Fibroblast of lung (primary cell): ENCODE measurements at places on chromosomes 7 and 10.

DNA sequence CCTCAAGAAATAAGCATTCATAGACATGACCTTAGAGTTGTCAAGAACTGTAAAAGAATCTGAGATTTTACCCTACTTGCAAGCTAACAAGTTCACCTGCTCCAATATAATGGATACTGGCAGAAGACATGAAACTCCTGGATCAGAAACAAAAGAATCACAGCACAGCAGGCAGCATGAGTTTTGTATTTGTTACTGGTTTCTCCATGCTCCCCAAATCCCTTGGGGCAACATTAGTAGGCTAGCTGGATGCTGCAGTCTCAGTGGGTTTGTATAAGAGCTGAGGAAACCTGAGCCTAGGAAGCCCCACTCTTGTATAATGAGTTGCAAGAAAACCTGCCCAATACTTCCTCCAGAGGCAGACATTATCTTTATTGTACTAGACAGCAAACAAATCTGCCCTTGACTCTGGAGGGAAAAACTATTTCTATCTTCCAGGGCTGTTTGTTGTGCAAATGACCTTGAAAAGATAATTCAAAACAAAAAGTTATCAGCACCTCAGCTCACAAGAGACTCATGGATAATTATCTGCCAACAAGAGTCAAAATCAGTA, 64.8 kb downstream of the ABLIM1 start:
- no peak for DNase-seq

- no peak for DNase-seq
Observed at GRCh38 chr10:82294874-82295378, 419.9 kb downstream of the NRG3 start.

- no peak for DNase-seq
Observed at GRCh38 chr7:75835688-75836285, 22.2 kb upstream of the CCL24 start.

- DNase-seq, result peak; percentile 69
Observed at GRCh38 chr10:20936396-20936795, 39.3 kb upstream of the NEBL start.

DNA sequence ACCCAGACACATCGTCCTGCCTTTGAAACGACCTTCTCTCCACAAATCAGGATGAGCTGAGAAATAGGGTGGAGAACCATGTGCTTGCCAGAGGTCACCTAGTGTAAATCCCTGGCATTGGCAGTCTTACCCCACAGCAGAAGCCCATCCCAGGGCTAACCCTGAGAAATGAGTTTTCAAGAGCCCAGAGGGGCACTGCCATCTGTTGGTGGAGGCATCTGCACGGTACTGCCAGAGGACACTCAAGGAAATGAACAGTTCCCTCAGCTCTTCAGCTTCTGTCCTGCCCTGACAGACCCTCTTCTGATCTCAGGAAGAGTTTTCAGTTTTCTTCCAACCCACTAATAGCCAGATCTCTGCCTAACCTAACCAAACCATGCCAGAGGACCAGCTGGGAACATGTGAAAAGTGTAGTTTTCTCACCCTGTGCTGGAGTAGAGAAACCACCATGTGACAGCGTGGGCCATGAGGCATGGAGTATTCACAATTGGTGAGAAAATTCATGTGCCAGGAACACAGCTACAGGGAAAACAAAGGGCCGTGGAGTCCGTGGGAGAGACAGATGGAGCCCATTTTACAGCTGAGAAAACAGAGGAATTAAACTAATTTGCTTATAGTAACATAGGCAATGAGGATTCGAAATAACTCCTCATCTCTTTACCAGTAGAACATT, 37.7 kb upstream of the ITPRID1 start:
- no peak for DNase-seq

GRCh38 chr7:91503934-91504555, 239.8 kb downstream of the FZD1 start:
- peak; percentile 9 for DNase-seq

GRCh38 chr10:119494236-119495020, 48.1 kb downstream of the RGS10 start:
- DNase-seq, result peak; percentile 27

DNA sequence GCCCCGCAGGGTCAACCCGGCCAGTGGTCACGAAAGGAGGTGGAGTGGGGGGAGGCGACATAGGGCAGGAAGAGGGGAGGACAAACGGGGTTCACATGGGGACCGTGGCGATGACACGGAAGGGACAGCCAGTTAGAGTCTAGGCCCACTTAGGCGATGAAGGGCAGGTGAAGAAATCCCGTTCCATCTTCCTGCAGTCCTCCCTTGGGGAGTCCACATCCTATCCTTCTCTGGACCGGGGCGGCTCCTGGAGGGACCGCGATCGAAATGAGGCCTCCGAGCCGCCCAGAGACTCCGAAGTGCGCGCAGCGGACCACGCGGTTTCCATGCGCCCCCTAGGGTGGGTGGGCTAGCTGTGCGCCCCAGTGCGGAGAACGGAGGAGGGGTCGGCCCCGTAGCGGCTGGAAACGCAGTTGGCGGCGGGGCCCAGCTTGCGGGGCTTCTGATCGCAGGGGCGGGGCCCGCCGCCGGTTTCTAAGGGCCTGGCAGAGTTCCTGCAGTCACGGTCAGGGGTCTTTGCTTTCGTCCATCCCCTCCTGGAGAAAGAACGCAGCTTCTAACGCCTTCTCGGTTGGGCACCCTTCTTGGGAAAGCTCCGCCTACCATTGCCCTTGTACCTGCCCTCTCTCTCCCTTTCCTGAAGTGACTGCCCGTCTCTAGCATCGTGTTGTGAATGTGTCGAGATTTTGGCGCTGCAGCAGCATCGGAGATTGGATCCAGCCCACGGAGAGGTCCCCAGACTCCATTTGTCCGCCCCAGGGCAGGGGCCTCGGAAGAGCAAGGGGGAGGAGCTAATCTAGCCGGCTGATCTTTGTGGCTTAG, 17.9 kb upstream of the TMEM225B start:
- peak; percentile 40 for DNase-seq

- no peak for DNase-seq
Observed at GRCh38 chr10:89314676-89315075, 12.8 kb downstream of the IFIT2 start.

DNA sequence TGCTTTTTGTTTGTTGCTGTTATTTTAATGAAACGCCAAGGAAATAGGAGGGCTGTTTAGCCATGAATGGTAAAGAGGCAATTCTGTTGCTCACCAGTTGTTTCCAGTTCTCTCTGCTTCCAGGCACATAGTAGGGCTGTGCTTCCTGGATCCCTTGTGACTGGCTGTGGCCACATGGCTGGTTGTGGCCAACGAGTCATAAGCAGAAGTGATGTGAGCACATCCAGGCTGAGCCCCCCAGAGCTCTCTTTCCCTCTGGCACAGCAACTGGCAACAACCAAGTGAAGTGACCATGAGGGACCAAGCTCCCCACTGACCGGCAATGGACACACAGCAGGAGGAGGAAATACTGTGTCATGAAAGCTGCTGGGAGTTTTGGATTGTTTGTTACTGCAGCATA, 10.3 kb downstream of the GRID1 start:
- DNase-seq, result no peak

GRCh38 chr10:56585447-56586171, 224.6 kb upstream of the ZWINT start:
- no peak for DNase-seq

- peak; percentile 16 for DNase-seq
Observed at GRCh38 chr10:79608505-79609375, 2.0 kb upstream of the SFTPA1 start.

DNA sequence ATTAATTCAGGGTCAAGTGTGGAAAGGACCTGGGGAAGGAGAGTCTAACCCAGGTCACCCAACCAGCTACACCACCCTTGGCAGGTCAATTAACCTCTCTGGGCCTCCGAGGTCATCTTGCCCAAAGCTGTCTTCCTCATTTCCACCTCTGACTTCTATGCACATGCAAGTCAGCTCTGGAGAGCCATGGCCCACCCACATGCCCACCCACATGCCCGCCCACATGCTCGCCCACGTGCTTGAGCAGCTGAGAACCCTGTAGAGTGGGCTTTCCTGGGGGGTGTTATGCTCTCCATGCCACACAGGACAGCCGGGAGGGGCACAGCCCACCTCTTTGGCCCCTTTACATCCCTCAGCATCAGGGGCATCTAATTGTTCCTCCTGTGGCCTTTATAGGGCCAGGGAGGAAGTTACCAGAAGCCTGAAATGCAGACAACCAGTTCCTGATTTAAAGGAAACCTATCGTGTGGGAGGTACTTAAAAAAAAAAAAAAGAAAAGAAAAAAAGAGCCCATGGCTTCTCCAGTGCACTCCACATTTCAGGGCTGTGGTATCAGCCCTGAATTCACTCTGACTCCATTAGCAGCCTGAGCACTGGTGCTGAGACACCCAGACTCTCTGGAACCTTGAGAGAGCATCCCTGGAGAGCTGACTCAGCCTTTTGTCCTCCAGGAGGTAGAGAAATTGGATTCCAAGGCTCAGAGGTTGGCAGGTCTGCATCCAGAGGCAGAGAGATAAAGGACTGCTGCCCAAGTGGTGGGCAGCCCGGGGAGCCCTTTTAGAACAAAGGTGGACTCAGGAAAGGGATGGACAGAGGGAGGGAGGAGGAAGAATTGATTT, 176.2 kb upstream of the ZMIZ1 start:
- no peak for DNase-seq

DNA sequence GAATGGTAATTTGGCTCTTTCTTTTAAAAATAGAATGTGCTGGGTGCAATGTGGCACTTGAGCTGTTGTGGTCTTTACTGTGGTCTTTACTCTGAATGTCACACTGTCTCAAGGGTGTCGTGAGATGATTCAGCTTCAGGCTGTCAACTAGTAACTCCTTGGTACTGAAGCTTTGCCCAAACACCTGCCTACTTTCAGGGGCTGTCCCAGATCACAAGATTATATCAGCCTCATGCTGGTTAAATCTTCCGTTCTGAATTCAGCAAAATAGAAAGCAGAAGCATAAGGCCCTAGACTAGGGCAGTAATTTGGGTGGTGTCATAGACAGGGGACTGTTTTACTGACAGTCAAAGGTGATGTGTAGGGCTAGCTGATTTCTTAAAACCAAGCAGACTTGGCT, 110.9 kb downstream of the BAMBI start:
- DNase-seq, result no peak

DNA sequence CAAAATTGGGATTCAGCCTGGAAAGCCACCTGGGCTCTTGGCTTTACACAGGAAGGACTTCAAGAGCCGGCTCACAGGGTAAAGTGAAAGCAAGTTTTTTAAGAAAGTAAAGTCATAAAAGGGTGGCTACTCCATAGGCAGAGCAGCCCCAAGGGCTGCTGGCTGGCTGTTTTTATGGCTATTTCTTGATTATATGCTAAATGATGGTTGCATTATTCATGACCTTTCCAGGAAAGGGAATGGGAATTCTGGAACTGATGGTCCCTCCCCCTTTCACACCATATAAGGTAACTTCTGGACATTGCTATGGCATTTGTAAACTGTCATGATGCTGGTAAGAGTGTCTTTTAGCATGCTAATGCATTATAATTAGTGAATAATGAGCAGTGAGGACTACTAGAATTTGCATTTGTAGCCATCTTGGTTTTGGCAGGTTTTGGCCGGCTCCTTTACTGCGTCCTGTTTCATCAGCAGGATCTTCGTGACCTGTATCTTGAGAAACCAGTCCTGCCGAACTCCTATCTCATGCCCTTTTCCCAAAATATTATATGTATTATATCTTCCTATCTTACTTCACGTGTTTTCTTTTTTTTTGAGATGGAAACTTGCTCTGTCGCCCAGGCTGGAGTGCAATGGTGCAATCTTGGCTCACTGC, 80.5 kb downstream of the HECW1 start:
- DNase-seq, result no peak

DNA sequence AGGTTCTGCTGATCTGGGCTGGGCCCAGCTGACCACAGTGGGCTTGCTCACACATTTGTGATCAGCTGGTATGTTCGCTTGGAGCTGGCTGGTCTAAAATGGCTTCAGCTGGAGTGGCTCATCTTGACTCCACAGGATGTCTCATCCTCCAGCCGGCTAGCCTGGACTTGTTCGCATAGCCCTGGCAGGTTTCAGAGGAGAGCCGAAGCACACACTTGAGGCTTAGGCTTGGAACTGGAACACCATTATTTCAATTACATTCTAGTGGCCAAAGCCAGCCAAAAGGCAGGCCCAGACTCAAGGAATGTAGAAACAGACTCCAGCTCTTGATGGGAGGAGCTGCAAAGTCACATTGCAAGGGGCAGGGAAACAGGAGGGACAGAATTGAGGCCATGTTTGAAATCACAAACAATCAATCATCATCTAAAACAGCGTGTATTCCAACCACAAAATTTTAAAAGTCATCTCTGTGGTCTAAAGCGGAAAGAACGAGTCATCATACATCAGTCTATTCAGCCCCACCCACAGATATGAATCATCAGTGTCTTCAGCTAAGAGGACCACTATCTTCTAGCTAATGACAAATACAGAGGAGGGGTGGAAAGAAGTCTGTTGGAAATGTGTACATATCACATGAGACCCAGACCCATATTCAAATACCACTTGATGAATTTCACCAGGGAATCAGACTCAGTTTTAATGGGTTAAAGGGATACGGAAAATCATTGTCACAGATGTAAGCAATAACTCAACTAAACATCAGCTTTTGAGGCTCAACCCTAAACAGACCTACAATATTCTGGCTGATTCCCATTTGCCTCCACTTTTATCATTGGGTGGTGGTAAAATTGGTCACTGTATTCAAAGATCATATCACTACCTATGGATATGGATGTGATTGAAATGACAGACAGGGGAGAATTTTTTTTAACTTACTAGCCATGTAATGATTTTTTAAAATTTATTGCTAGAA, 139.0 kb upstream of the MKLN1 start:
- DNase-seq, result peak; percentile 99

DNA sequence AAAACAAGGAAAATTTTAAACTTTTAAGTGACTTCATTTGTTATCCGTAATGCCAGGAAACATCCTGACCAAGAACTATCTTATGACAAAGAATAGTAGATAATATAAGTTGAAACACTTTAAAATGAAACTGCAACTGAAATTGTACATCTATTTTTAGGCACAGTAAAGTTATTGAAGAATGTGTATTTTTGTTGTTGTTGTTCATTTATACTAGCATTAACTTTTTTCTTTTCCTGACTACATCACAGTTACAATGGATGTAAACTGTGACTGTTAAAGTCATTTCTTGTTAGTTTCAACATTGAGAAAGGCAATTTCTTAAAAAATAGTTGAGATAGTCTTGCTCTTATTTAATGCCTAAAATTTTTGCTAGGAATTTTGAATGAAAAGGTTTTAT, 2.6 kb downstream of the CPED1 start:
- no peak for DNase-seq

DNA sequence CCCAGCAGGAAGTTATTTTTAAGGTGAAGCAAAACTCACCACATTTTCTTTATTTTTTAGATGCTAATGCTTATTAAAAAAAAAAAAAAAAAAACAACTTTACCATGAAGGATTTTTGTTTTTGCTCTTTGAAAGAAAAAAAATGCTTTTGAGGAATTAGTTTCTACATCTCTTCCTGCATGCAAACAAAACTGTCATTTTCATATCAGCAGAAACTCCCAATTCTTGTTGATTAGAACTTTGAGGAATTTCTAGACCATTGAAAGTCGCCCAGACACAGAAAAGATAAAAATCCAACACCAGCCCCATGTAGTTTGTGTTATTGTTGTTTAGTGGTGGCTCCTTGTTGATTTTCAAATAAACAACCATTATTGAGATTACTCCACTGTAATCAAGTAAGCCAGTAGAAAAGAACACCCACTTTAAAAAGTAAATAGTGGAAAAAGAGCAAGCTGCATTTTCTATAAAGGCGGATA, 14.3 kb downstream of the SKIDA1 start:
- DNase-seq, result no peak
